ENCODE measurements at places on chromosomes 6 and 20. TPM values are rescaled to one million over a fixed set of nuclear protein-coding genes. Genes with fewer than 3 reads are reported as not detected.
A peak's percentile ranks its signal among the peaks of the same experiment; 100 is the strongest.

DNA sequence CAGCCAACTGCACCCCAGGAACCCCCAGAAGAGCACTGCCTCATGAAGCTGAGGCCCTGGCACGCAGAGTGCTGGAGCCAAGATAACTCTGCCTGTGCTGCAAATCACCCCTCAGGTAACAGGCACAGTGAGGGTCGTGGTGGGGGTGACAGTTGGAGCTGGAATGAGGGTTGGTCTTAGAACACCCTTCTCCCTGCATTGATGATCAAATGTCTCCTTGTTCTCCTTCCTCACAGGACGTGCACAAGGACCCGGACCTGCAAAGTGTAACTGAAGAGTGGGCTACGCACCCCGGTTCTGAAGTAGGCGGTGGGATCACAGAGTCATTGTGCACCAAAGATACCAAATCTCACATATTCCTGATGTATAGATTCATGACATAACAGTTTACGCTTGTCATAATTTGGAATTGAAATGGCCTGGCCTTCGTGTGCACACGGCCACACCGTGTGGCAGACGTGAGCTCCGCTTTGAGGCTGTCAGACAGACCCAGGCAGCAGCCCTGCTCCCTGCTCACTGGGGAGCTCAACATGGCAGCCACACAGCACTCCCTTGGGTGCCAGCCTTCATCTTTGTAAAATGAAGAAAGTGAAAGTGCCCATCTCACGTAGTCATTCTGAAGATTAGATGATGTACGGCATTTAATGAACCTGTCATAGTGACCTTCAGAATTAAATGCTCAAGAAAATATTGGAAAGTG is 8.8 kb downstream of the THBS2 start:
- DNase-seq: no peak

DNA sequence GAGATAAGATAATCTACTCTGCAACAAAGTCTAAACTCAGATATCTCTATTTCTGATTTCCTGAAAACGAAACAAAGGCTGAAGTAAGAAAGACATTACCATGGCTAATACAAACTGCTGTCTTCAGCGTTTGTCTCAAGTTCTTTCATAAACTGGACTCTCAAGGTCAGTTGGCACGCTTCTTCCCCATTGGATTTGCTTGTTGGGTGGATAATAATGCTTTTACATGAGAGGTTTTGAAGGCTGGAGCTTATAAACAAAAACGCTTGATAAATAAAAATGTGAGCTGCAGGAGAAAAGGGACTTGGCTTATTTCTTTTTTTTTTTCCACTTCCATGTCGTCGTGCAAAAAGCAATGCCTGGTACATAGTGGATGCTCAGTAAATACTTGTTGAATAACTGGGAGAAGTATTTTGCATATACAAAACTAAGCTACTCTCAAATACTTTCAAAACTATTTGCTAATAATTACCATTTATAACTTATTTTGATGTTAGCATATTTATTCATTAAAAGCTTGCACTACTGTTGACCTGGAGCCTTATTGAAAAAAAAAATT is 65.7 kb upstream of the EEF1A1 start:
- DNase-seq: no peak

DNA sequence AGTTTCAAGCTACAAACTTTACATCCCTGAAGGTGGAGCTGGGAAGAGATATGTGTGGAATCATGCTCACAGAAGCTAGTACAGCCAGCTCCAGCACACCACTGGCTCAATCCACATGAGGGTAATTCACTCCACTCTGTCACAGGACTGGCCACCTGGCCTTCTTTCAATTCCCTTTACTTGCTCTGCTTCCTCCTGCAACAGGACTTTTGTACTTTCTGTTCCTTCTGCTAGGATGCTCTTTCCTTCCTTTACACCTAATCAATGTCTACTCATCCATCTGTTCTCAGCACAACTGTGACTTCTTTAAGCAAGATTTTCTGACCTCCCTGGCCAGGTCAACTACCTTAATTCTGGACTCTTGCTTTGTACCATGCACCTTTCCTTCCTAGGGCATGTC is 39.4 kb upstream of the MYB start:
- no peak for DNase-seq

GRCh38 chr20:48855046-48855445 is 27.2 kb upstream of the PREX1 start:
- no peak for DNase-seq

- no peak for DNase-seq
Measured at GRCh38 chr6:165091121-165091785, 218.2 kb downstream of the C6orf118 start.

DNA sequence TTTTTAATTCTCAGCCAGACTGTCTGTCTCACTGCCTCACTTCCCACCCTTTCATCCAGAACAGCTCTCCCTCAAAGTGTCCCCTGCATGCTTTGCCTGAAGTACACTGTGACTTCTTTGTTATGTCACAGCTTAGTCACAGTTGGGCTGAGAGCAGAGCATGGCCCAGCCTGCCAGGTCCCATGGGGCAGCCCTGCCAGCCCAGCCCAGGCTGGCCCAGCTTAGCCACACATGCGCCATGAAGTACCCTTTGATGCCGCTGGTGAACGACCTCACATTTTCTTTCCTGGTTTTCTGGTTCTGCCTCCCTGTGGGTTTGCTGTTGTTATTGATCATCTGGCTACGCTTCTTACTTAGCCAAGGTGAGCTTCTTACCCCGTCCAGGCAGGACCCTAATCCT is at the start of gene ADIG:
Gene ADIG, plus strand, starts transcription at position 185 of the 400 bp plus-strand sequence. Its CDS starts 54 bp downstream, at position 239.
- no peak for DNase-seq

GRCh38 chr6:19024737-19025136 is 637.6 kb downstream of the RNF144B start:
- DNase-seq: peak; percentile 88

DNA sequence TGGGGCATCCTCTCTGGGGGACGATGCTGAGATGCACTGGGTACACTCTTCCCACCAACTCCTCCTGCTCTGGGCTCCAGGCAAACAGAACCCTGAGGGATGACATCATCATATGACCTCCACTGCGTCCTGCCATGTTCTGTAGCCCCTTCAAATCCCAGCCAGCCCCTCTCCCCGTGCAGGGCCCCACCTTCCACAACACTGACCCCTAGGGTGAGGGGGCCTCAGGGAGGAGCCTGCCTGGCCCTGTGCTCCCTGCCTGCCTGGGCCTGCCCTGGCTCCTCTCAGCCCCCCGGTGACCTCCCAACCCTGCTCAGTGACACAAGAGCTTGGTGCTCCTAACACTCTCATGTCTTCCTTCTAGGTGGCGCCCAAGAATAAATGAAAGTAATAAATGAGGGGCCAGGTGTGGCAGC is 9.6 kb upstream of the SPDEF start:
- no peak for DNase-seq

- DNase-seq: no peak
Measured at GRCh38 chr20:33814238-33814712, 3.1 kb downstream of the CHMP4B start.

GRCh38 chr6:25476126-25476525 is 175.9 kb upstream of the SCGN start:
- no peak for DNase-seq

DNA sequence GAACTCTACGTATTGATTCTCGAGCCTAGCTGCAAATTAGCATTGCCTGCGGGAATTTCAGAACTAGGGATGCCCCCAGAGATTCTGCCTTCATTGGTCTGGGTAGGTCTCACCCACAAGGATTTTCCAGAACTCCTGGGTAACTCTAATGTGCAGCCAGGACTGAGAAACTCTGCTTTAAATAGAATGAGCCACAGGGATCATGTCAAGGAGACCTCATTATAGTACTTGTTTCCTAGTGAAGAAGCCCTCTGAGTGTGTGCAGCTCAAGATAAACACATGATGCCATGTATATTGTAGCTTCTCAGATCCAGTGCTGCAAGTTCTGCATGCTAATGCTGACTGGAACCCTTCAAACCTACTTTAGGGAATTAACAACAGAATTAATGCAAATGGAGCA is 179.2 kb downstream of the PHACTR1 start:
- DNase-seq: no peak

DNA sequence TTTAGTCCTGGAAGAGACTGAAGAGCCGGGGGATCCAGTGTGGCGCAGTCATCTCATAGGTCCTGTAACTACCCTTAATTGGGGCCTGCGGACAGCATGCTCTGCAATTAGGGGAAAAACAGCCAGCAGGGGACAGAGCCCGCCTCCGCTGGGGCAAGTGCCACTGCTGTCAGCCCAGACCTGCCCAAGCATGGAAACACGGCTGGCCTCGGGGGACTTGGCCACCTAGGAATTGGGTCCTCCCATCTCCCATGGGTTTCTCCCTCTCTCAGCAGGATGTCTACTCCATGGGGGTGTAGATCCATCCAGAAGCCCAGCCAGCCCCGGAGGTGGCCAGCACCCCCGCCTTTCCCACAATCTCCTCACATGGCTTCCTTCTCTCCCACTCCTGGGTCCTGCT is 3.6 kb downstream of the GHRH start:
- DNase-seq: peak; percentile 47

GRCh38 chr6:153183925-153184324 is 52.8 kb upstream of the RGS17 start:
- no peak for DNase-seq

- no peak for DNase-seq
Measured at GRCh38 chr6:124866040-124866439, 96.2 kb upstream of the RNF217 start.

DNA sequence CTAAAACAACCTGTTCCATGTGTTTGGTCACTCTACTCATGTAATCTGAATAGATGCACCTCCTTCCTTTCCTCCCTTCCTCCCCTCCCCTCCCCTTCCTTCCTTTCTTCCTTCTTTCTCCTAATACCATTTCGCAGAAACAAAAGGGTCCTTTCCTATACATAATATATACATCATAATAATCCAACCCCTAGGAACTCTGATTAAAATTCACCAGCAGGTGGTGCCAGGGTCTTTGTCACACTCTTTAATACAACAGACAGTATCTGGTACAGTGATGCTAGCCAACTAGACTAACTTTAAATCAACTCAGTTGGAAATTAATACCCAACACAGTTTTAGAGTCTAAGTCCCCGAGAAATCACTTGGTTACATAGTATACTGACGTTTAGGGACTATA is 181.2 kb upstream of the SHLD1 start:
- peak; percentile 27 for DNase-seq

GRCh38 chr6:10610289-10610688 is 84.1 kb downstream of the C6orf52 start:
- DNase-seq: no peak

DNA sequence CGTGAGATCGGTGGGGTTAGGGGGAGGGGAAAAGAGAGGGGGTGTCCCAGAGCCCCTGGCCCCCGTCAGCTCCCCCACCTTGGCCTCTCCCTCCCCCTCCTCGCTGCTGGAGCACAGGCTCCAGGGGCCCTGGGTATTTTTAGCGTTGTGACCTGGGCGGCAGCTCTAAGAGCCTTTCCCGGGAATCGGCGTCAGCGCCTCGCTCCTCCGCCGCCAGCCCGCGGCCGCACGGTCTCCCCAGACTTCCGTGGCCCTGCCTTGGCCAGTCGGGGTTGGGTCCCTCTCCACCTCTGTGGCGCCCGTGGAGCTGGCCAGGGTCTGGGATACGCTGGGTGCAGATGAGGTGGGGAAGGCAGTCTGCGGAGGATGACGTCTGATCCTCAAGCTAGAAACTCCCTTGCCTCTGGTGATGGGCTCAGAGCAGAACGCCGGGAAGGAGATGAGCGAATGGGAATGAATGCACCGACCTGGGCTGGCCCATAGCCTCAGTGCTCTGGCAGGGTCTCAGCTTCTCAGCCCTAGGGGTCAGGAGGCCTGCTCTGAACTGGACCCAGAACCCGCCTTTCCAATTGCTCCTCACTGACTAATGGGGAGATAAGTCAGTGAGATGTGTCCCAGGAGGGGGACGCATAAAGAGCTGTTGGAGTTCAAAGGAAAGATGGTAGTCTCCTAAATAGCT is 883 bp upstream of the DBNDD2 start:
- DNase-seq: peak; percentile 66

DNA sequence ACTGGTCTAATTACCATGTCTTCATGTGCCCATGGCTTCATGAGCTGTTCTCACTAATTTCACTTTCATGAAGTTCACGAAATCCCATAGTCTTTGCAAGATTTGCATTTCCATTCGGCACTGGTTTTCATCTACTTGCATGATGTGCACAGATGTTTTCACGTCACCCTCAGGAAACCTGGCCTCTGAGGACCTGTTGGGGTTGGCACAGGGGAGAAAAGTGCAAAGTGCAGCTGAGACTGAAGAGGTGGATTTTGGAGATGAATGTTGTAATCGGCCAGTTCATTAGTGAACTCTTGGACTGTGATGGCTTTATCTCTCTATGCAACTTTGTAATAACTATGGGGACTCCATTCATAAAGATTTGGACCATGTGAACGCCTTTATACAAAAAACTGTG is 80.2 kb upstream of the SULF2 start:
- DNase-seq: no peak

GRCh38 chr6:79949233-79949632 is 1.9 kb upstream of the ELOVL4 start:
- peak; percentile 99 for DNase-seq

DNA sequence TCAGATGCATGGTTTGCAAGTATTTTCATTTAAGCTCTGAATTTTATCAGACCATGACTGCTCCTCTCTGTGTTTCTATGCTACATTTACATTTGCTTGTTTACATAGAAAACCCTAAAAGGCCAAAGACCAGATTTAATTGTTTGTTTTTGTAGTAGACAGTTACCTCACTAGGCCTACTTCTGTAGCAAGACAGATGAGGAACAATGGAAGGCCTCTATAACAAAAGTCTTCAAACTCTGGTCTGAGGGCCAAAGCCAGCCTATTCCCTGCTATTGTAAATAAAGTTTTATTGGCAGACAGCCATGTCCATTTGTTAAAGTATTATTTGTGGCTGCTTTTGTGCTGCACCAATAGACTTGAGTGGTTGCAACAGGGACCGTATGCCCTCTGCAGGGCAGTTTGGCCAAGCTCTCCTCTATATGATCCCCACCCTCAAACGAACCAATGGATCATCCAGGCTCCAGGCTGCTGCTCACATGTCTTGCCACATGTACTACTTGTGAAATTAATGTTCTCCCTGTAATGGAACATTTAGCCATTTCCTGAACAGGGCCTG is 182.0 kb downstream of the DOK5 start:
- no peak for DNase-seq

DNA sequence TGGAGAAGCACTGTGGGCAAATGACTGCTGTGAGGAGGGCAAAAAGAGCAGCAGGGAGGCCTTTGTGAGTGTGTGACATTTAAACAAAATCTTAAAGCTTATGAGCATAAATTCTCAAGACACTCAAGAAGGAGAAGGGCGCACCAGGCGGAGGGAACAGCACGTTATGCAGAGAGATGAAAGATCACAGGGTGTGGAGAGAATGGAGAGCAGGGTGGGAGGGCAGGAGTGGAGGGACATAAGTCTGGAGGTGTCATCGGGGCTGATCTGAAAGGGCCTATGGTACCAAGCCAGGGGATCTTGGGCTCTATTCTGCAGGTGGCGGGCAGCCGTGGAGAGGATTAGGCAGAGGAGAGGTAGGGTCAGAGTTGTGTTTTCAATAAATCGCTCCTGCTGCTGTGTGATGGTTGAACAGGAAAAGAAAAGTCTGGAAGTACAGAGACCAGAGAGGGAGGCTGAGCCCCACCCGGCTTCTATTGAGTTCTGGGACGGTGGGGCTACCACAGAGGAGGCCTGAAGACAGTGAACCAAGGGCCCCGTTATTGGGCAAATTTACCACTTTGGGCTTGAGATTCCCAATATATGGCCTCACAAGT is 24.3 kb upstream of the DLGAP4 start:
- no peak for DNase-seq

Gene WFDC11
- total RNA-seq: not detected

Gene C4B
- not detected for total RNA-seq

Gene C2
- total RNA-seq: 1.7 TPM

Gene CASS4
- 0.12 TPM for total RNA-seq
